Neural crest cell (in vitro differentiated cells): ENCODE measurements at places on chromosomes 1 and 21. TPM values are rescaled to one million over a fixed set of nuclear protein-coding genes. Genes with fewer than 3 reads are reported as not detected.

Gene USP25
- total RNA-seq: 27.2 and 30.5 TPM in 2 replicates

Gene FCRL6
- not detected in 2 replicates for total RNA-seq

Gene NBPF6
- total RNA-seq: not detected in 2 replicates

Gene ZNF692
- 72.5 and 72.8 TPM in 2 replicates for total RNA-seq

Gene OR2AK2
- total RNA-seq: not detected in 2 replicates
